Sigmoid colon (tissue), 7 donors: ENCODE measurements at places on chromosomes 1 and 21. TPM values are rescaled to one million over a fixed set of nuclear protein-coding genes. Genes with fewer than 3 reads are reported as not detected.

DNA sequence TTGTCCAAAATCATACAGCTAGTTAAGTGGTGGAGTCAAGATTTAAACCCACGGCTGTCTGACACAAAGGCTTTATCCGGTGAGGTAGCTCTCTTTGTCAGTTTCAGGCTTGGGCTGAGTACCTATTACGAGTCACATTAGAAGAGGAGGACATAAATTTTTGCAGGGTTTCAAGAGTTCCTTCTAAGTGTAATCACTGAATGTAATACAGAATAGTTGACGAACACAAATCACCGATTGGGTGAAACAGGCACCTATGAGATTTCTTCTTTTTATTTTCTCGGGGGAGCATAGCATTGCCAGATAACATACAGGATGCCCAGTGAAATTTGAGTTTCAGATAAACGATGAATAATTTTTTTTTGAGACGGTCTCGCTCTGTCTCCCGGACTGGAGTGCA, 847 bp downstream of the PSMD4 start:
- H3K36me3 ChIP-seq, result no peaks in the 10 kb centered on the region
- H3K4me1 ChIP-seq, result peaks cover 26% of the 10 kb centered on the region
- peak overlapping the region; percentile 93 for H3K4me3 ChIP-seq
- H3K27ac ChIP-seq, result peak overlapping the region; percentile 82
- no peaks in the 10 kb centered on the region for H3K27me3 ChIP-seq

HSPG2 gene
- total RNA-seq, result 66.3 TPM

GRCh38 chr1:8962812-8963530, 17.3 kb downstream of the CA6 start:
- DNase-seq, result no peak
- no peaks in the 10 kb centered on the region for H3K4me1 ChIP-seq
- no peaks in the 10 kb centered on the region for H3K27me3 ChIP-seq
- no peak overlapping the region for H3K27ac ChIP-seq
- H3K4me3 ChIP-seq, result no peak overlapping the region

RNF186 gene
- not detected for total RNA-seq

- H3K4me1 ChIP-seq, result peaks cover 25% of the 10 kb centered on the region
- H3K27ac ChIP-seq, result peak overlapping the region; percentile 83
- no peak for DNase-seq
- no peaks in the 10 kb centered on the region for H3K27me3 ChIP-seq
- no peaks in the 10 kb centered on the region for H3K36me3 ChIP-seq
These were observed 19.6 kb upstream of the TARBP1 start for GRCh38 chr1:234498448-234499118.

GLIS1 gene
- not detected for total RNA-seq

GRCh38 chr1:238738892-238739291, 647.5 kb upstream of the CHRM3 start:
- H3K27me3 ChIP-seq, result no peaks in the 10 kb centered on the region
- no peak for DNase-seq

CDC20 gene
- total RNA-seq, result 0.66 TPM

DNA sequence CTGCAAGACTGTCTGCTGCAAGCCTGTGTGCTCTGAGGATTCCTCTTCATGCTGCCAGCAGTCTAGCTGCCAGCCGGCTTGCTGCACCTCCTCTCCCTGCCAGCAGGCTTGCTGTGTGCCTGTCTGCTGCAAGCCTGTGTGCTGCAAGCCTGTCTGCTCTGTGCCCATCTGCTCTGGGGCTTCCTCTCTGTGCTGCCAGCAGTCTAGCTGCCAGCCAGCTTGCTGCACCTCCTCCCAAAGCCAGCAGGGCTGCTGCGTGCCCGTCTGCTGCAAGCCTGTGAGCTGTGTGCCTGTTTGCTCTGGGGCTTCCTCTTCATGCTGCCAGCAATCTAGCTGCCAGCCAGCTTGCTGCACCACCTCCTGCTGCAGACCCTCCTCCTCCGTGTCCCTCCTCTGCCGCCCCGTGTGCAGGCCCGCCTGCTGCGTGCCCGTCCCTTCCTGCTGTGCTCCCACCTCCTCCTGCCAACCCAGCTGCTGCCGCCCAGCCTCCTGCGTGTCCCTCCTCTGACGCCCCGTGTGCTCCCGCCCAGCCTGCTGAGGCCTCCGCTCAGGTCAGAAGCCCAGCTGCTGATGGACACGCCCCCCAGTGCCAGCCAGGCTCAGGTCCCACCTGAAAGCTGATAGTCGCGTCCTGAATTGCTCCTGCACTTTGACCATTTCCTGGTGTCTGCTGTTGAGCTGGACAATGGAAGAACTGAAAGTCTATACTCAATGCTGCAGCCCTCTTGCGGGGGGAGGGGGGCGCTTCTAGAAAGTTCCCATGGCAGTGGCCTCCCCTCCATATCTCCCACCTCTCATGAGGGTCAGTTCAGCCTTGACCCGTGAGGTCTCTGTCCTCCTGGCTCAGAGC, 1.2 kb downstream of the KRTAP10-4 start:
- DNase-seq, result no peak
- H3K4me3 ChIP-seq, result no peak overlapping the region
- no peaks in the 10 kb centered on the region for H3K4me1 ChIP-seq
- no peaks in the 10 kb centered on the region for H3K27me3 ChIP-seq
- H3K27ac ChIP-seq, result no peak overlapping the region

DNA sequence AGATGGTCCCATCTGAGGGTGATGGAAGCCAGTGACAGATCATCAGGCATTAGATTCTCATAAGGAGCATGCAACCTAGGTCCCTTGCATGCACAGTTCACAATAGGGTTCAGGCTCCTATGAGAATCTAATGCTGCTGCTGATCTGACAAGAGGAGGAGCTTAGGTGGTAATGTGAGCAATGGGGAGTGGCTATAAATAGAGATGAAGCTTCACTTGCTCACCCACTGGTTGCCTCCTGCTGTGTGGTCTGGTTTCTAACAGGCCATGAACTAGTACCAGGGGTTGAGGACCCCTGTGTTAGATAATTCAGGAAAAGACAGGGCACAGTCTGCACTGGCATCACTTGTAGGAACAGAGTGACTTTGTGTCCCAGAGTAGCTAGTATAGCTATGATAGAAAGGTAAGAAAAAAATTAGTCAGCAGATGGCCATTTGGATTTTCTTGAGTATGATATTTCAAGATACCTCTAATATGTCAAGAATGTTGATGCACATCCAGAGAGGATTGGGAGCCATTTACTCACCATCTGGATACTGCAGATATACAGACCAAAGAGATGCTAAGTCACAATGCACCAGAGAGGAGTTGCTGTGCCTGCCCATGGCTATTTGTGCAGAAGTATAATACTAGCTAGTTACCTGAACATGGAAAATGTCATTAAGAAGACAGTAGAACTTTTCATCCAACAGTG, 53.6 kb downstream of the ADCY10 start:
- H3K4me3 ChIP-seq, result no peak overlapping the region
- H3K36me3 ChIP-seq, result no peaks in the 10 kb centered on the region
- no peak for DNase-seq

DNA sequence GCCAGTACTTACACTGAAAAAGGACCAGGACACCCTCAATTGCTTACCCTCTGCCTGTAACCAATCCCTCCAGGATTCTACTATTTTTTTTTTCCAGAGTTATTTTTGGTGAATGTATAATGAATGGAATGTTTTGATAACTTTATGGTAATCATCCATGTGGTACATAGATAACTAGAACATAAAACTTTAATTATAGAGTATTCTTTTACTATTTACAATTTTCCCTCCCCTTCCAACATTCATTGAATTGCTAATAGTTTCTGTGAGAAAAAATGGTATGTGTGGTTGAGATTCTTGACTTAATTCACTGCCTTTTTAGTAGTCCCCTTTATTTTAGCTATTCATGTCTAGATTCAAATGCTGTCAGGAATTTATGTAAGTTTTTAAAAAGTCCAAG, 164.6 kb downstream of the CYYR1 start:
- no peak overlapping the region for H3K27ac ChIP-seq
- H3K4me1 ChIP-seq, result peaks cover 20% of the 10 kb centered on the region
- no peaks in the 10 kb centered on the region for H3K27me3 ChIP-seq
- no peak overlapping the region for H3K4me3 ChIP-seq

TP73 gene
- total RNA-seq, result not detected

DNA sequence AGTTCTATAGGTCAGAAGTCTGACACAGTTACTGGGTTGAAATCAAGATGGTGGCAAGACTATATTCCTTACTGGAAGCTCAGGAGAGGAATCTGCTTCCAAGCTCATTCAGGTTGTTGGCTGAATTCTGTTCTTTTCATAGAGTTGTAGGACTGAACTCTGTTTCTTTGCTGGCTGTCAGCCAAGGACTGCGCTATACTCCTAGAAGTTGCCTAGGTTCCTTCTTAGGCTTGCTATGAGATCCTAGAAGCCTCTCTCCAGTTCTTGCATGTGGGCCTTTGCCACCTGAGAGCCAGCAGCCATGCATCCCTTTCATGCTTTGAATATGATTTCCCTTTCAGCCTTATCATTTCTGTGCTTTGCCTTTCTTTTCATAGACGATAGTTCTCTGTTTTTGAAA, 176.4 kb downstream of the RPS6KC1 start:
- H3K4me3 ChIP-seq, result no peak overlapping the region
- DNase-seq, result no peak
- H3K36me3 ChIP-seq, result no peaks in the 10 kb centered on the region
- H3K27me3 ChIP-seq, result no peaks in the 10 kb centered on the region

GRCh38 chr1:245592189-245592460, 437.3 kb downstream of the KIF26B start:
- peaks cover 5% of the 10 kb centered on the region for H3K27me3 ChIP-seq
- no peak overlapping the region for H3K4me3 ChIP-seq

DNA sequence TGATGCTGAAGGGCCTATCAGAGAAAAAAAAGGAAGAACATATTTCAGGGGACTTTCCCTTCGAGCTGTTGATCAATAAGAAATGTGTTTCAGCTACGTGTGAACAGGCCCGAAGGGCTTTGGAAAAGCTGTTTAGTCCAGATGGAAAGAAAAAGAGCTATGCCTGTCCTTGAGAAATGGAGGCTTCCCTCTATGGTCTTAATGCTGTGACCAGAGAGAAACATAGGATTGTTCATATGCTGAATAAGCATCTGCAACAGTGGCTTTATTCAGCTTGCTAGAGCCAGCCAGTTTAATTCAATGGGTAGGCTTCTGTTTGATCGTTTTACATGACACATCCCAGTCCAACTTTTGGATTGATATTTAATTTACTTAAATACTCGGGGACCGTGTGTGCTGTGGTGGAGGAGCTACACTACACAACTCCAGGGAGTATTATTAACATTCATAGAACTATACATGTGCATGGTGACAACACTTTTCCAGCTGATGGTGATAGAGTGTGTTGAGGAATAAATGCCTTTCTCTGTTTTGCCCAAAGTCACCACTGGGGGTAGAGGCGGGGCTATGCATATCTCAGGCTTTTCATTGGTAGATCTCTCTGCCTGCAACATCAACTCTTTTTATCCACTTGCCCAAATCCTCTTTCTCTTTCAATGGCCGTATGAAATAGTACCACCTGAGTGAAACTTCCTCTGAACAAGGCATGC, 106.7 kb upstream of the C8B start:
- H3K4me1 ChIP-seq, result peaks cover 7% of the 10 kb centered on the region
- H3K4me3 ChIP-seq, result no peak overlapping the region
- H3K27ac ChIP-seq, result no peak overlapping the region

DNA sequence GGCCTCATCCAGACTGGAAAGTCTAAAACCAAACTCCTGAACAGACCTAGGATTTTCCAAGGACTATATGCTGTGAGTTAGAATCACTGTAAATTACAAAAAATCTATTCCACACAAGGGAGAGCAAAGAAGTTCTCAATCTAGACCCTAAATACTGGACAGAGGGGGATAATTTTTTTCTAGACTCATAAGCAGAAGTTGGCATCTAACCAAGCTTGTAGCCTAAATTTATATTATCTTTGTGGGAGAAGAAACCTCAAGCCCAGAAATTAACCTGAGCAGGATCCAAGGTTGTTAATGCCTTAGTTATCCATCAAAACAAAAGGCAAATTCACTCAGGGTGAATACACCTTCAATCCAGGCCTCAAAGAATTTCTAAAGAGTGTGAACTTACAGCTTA, 290.2 kb downstream of the SMYD3 start:
- DNase-seq, result no peak
- no peak overlapping the region for H3K4me3 ChIP-seq
- no peaks in the 10 kb centered on the region for H3K4me1 ChIP-seq
- H3K27ac ChIP-seq, result no peak overlapping the region

PEAR1 gene
- total RNA-seq, result 3.6 TPM

- H3K4me3 ChIP-seq, result no peak overlapping the region
- H3K4me1 ChIP-seq, result no peaks in the 10 kb centered on the region
- H3K36me3 ChIP-seq, result no peaks in the 10 kb centered on the region
These were observed 102.8 kb downstream of the CDC7 start for GRCh38 chr1:91603409-91603808.

- H3K4me3 ChIP-seq, result no peak overlapping the region
- no peak overlapping the region for H3K27ac ChIP-seq
- peaks cover 8% of the 10 kb centered on the region for H3K4me1 ChIP-seq
- H3K36me3 ChIP-seq, result no peaks in the 10 kb centered on the region
These were observed 88.3 kb downstream of the RPE65 start for GRCh38 chr1:68361346-68361910.

MYBPH gene
- total RNA-seq, result not detected

GRCh38 chr1:32454726-32455125, 10.1 kb upstream of the ZBTB8B start:
- H3K4me1 ChIP-seq, result no peaks in the 10 kb centered on the region
- H3K36me3 ChIP-seq, result no peaks in the 10 kb centered on the region
- H3K27ac ChIP-seq, result no peak overlapping the region
- no peak for DNase-seq
- no peaks in the 10 kb centered on the region for H3K27me3 ChIP-seq
- H3K4me3 ChIP-seq, result no peak overlapping the region

DNA sequence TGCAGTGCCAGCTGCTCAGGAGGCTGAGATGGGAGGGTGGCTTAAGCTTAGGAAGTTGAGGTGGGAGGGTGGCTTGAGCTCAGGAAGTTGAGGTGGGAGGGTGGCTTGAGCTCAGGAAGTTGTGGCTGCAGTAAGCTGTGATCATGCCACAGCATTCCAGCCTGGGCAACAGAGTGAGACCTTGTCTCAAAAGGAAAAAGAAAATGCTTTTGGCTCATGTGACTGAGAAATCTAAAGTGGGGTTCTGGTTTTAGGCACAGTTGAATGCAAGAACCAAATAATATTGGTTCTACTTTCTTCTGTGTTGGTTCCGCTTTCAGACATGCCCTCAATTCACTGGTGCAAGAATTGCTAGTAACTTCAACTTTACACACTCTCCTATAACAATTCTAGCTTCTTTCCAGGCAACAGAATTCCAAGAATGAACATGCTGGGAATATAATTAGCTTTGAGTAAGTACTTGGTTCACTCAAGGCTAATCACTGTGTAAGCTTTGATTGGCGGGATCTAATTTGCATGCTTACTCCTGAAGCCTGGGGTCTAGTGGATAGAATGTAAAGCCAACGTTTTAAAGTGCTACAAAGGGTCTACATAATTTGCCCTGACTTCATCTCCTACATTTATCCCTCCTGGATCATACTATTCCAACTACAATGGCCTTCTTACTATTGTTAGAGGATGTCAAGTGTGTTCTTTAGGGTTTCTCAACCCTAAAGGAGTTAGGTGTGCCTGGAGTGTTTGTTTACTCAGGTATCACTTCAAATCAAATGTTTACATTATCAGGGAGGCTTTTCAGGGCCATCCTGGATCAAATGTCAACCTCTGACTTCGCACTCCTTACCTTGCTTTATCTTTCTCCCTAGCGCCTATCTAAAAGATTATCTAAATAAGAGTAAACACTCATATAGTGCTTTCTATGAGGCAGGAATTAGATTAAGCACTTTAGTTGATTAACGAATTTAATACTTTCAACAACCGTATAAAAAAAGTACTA, 115.1 kb downstream of the SLC16A1 start:
- peaks cover 7% of the 10 kb centered on the region for H3K4me1 ChIP-seq
- no peaks in the 10 kb centered on the region for H3K36me3 ChIP-seq
- H3K27ac ChIP-seq, result no peak overlapping the region
- H3K27me3 ChIP-seq, result no peaks in the 10 kb centered on the region
- H3K4me3 ChIP-seq, result no peak overlapping the region

- H3K4me3 ChIP-seq, result no peak overlapping the region
- no peaks in the 10 kb centered on the region for H3K36me3 ChIP-seq
- peak; percentile 91 for DNase-seq
- no peaks in the 10 kb centered on the region for H3K27me3 ChIP-seq
These were observed 180.0 kb downstream of the ETS2 start for GRCh38 chr21:38985568-38986378.
